Mesenchymal stem cell (in vitro differentiated cells and primary cell): ENCODE measurements at places on chromosomes 7 and 10.

- peaks cover 5% of the 10 kb centered on the region for H3K27me3 ChIP-seq
- H3K4me3 ChIP-seq, result no peak overlapping the region
- H3K27ac ChIP-seq, result no peak overlapping the region
- no peak for DNase-seq
- no peaks in the 10 kb centered on the region for H3K36me3 ChIP-seq
Measured at GRCh38 chr10:62894156-62894555, 78.0 kb upstream of the EGR2 start.

- no peak overlapping the region for H3K4me3 ChIP-seq
- DNase-seq, result no peak
- H3K36me3 ChIP-seq, result no peaks in the 10 kb centered on the region
- H3K4me1 ChIP-seq, result no peaks in the 10 kb centered on the region
- H3K27me3 ChIP-seq, result no peaks in the 10 kb centered on the region
- no peak overlapping the region for H3K27ac ChIP-seq
Measured at GRCh38 chr7:117492649-117493048, 12.8 kb downstream of the CFTR start.

DNA sequence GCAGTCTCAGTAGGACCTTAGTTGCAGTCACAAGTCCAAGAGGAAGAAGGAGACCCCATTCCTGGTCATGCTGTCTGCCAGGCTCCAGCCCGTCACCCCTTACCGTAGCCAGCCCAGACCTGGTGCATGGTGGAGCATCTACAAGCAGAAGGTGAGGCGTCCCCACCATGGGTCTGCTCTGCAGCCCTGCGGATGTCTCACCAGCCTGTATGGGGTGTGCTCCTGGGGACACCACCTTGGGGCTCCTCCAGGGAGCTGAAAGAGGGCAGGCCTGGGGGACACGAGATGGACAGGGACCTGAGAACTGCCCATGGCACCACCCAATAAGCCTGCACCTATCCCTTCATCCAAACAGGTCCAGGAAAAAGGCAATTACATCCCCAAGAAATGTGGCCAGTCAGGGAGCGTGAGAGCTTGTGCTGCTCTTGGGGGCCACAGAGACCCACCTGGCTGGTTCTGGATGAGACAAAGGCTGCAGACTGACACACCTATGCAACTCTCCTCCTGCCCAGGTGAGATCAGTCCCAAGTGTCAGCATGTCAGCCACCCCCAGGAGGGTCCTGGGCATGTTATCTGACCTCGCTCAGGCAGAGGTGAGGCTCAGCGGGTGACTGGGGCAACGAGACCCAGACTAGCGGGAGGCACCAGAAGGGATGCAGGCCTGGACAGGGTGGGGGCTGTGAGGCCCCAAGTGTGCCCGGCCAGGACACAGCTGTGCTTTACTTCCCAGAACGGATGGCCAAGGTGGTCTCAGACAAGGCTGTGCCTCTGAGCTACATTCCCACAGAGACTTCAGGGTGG lies 84.5 kb upstream of the RET start:
- H3K4me1 ChIP-seq, result no peaks in the 10 kb centered on the region
- no peaks in the 10 kb centered on the region for H3K27me3 ChIP-seq
- H3K27ac ChIP-seq, result no peak overlapping the region
- DNase-seq, result no peak
- H3K4me3 ChIP-seq, result no peak overlapping the region

DNA sequence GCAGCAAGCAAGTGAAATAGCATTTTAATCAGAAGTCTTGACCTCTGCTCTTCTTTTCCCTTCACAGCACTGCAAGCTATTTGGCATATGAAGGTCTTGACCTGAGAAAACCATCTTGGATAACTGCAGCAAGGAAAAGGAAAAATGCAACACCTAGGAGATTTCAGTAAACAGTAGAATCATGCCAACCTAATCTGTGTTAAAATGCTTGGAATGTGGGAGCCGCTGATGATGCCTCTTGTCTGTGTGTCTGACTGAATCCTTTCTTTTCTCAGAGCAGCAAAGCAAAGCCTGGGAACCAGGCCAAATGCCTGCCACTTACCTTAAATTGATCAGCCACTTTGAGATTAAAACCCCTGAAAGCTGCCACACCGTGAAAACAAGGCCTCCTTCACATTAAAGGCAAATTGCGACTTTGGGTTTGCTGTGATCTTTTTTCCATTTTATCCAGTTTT lies 80.4 kb upstream of the CDK6 start:
- H3K4me1 ChIP-seq, result no peaks in the 10 kb centered on the region
- H3K4me3 ChIP-seq, result no peak overlapping the region
- H3K27ac ChIP-seq, result peak overlapping the region; percentile 15
- peak; percentile 20 for DNase-seq
- H3K27me3 ChIP-seq, result no peaks in the 10 kb centered on the region

GRCh38 chr10:116779076-116779687 lies 36.8 kb upstream of the HSPA12A start:
- H3K27ac ChIP-seq, result no peak overlapping the region
- no peak for DNase-seq
- no peak overlapping the region for H3K4me3 ChIP-seq

DNA sequence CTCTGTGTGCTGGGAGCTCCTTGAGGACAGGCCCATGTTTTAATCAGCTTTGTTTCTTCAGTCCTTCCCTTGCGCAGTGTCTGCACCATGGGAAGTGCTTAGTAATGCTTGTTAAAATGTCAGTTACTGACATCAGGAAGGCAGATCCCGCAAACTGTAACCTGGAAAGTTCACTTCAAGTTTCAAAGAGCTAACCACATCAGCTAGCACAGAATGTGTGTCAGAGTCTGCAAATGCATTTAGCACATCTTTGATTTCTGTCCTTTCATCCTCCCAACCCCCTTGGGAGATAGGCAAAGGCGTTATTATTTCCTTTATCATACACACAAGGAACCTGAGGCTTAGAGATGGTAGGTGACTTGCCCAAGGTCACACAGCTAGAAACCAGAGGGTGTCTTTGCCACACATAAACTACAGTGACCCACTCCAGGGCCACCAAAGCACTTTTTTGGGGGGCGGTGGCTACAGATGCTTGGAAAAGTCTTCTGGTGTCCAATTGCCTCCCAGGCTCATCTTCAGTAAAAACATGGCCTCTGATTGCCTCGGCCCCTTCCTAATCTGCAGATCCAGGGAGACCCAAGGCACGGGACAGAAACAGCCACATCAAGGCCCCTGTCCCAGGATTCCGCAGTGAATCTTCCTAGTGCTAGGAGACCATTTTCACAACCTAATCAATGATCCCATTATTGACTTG lies 116.2 kb upstream of the GPR26 start:
- H3K27me3 ChIP-seq, result peaks cover 36% of the 10 kb centered on the region
- H3K27ac ChIP-seq, result no peak overlapping the region
- no peaks in the 10 kb centered on the region for H3K36me3 ChIP-seq
- H3K4me3 ChIP-seq, result no peak overlapping the region
- H3K4me1 ChIP-seq, result no peaks in the 10 kb centered on the region

DNA sequence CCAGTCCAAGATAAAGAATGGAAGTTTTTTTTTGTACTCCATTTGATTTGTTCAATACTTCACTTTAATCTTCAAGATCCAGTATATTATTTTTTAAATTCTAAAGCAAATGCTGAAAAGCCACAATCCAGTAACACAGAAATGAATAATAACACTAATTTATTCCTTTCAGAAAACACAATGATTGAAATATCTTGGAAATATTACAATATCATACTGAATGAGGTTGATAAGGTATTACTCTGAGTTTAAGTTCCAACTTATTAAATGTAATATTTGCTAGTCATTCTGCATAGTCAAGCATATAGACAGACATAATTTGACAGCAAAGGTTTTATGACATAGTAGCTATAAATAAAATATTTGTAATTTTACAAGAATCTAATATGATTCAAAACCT lies 4.4 kb downstream of the MEOX2 start:
- H3K4me3 ChIP-seq, result peak overlapping the region; percentile 88
- H3K4me1 ChIP-seq, result peaks cover 17% of the 10 kb centered on the region
- H3K36me3 ChIP-seq, result no peaks in the 10 kb centered on the region
- peaks cover 19% of the 10 kb centered on the region for H3K27me3 ChIP-seq
- no peak for DNase-seq
